H4 (cell line): ENCODE measurements at places on chromosomes 2 and 18. TPM values are rescaled to one million over a fixed set of nuclear protein-coding genes. Genes with fewer than 3 reads are reported as not detected.

Gene FAM228A
- not detected in 2 replicates for total RNA-seq

GRCh38 chr2:212730994-212731393, 192.4 kb upstream of the ERBB4 start:
- DNase-seq = no peak

DNA sequence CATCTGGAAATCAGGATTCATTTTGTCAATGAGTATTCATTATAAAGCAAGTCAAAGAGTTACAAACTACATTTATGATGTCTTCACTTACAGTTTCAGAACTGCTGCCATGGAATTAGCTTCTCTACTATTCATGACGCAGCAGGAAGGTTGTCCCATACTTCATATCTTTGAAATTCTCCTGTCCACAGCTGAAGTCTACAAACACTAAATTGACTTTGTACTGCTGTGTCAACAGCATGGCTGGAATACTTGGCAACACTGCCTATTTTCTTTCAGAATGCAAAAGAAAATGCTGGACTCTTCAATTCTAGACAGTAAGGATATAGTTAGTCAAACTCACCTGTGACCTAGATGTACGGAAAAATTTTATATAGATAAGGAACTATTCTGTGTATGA, 44.6 kb upstream of the UNC80 start:
- DNase-seq = no peak

DNA sequence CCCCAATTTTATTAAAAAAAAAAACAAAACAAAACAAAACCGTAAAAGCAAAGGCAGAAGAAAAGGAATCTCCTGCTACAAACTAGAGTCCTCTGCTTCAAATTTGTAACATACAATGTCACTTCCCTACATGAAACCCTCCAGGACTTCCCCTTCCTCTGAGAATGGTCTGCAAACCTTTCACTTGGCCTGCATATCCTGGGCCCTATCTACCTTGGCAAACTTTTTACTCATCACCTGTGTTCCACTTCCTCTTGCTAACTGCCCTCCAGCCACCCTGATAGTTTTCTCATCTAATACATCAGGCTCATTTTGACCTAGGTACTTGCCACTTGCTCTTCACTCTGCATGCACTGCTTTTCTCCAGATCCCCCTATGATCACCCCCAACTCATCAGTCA, 255.5 kb downstream of the ETAA1 start:
- DNase-seq = no peak

GRCh38 chr18:41681138-41681880, 273.7 kb upstream of the PIK3C3 start:
- DNase-seq = peak; percentile 30

GRCh38 chr2:21451403-21451802, 327.6 kb downstream of the TDRD15 start:
- DNase-seq = no peak
